ENCODE measurements at places on chromosomes 12 and 14.

DNA sequence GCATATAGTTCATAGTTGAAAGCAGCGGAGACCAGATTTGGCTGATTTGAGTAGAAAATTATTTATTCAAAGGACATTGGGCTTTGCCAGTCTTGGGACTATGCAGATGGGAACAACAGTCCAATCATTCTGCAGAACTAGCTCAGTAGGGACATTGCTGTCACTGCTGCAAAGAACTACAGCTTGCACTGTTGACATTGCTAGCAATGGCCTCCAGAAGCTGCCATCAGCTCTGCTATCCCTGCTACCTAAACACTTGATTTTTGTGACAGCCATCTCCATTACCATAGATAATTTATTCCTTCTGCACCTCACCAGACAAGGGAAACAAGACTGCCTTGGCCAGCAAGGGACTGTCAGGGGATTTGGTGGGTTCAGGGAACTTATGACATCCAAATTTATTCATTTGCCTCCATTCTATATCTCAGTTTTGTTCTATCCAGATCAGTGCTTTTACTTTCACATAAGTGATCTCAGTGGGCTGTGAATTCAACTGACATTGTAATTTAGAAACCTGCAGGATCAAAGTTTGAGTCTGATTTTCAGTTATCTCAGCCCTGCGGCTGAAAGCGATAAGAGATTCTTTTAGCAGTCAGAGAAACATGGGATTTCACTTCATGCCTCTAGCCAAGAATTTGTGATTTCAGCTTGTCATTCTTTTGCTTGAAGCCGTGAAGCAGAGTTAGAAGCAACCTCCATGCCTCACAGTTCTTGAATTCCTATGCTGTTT, 136.7 kb upstream of the FBXO33 start:
- no peak for DNase-seq

DNA sequence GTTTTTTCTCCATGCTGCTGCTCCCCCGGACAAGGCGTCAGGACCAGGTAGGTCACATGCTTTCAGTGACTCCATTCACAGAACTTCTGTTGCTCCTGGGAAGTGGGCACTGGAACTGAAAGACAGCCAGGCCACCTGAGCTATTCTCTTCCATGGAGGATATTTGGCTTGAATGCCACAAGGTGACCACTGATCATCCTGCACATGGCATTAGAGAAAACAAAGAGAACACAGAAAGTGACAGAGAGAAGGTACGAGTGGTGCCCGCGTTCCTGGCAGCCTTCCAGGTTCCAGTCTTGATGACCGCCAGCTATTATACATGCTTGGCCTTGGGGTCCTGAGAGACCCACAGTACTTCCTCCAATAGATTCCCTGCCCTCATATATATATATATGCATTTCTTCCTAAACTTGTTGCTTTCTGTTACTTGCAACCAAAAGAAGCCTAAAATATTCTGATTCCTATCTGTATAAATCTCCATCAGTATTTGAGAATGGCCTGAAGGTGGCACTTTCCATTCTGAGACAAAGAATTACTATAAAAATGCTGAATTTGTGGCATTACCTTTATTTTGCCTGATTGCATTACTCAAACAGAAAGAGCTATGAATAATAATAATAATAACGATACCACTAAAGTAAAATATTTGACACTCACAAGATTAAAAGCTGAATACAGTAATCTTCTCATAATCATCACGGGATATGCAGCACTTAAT, 174.9 kb downstream of the FOXN3 start:
- no peak for DNase-seq

GRCh38 chr12:104708891-104709290, 249.2 kb downstream of the SLC41A2 start:
- no peak for DNase-seq

DNA sequence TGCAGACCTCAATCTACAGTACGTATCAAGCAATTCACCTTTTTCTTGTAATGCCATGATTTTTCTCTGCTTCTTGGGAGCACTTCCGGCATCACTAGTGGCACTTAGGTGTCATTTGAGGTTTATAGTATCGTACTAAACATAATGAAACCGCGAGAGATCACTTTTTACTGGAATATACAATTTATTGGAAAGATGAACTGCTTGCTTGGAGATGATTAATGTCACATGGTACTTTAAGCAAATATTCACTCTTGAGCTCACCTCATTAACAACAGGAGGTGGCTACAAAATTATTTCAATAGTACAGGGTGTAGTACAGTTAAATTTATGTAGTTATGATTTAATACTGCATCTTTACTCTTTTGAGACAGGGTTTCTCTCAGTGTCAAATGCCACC, 11.5 kb downstream of the FUT8 start:
- no peak for DNase-seq

GRCh38 chr12:66674495-66675122, 4.3 kb downstream of the GRIP1 start:
- no peak for DNase-seq

DNA sequence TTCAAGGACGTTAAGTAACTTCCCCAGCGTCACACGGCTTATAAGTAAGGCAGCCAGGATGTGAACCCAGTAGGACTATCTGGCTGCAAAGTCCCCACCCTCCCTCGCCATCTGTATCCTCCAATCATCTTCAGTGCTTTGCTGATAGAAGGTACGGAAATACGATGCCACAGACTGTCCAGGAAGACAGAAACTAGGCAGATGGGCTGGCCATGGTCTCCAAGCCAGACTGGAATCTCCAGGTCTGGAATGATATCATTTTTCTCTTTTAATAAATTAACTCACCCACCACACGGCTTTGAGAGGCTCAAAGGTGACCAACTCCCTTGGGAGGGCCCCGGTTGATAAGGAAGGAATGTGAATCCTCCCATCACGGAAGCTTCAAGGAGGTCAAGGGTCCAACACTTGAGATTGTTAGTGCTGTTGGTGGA, 16.3 kb upstream of the BDKRB1 start:
- no peak for DNase-seq
